ENCODE measurements at places on chromosomes 16 and 17.

DNA sequence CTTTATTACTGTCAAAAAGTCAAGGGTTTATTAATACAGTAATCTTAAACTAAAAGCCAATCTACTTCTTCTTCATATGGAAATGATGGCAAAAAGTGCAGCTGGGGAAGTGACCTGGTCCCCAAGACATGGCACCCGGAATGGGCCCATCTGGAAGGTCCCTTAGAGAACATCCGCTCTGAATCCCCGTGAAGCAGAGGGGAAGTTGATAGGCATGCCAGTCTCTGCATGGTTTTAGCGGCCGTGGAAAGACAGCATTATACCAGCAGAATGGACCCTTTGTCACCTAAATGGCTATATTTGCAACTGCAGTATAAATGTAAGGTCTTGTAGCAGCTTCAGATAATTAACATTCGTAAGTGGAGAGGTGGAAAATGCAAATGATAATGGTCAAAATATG is 32.4 kb downstream of the COTL1 start:
- DNase-seq = no peak

DNA sequence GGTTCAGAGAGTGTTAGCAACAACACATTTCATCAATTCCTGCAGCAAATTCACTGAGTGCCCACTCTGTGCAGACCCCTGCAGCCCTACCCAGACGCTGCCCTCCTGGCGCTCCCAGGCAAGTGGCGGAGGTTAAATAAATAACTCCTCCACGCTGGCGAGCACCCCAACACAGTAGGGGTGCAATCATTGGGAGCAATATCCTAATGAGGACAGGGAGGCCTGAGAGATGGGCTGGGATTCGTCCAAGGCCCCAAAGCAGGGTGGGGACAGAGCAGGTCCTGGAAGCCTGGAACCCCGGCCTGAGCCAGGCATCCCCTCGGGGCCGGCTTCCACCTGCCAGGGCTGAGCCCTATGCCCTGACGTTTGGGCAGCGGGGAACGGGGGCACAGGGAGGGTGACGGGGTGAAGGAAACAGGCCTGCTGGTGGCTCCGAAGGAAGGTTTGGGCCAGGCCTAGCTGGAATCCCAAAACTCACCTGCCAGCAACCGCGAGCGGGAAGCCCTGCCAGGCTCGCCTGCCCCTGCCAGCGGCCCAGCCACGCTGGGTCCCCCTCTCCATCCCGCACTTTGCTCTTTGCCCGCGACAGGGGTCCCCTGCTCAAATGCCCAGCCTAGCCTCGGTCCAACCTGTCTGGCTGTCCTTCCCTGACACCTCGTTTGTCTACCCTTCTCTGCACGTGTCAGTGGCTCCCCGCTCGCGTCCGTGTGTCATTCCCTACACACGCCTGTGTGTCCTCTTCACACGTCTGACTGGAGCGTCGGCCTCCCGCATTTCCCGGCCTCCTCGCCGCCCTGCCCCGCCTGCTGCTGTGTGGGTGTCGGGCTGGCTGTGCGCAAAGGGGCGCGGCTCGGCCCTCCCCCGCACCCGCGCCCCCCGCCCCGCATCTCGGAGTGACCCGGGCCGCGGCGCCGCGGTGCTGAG is 721 bp upstream of the BEAN1 start:
- no peak for DNase-seq

- DNase-seq = no peak
These were observed 21.6 kb upstream of the ARL4D start for GRCh38 chr17:43377056-43377810.

DNA sequence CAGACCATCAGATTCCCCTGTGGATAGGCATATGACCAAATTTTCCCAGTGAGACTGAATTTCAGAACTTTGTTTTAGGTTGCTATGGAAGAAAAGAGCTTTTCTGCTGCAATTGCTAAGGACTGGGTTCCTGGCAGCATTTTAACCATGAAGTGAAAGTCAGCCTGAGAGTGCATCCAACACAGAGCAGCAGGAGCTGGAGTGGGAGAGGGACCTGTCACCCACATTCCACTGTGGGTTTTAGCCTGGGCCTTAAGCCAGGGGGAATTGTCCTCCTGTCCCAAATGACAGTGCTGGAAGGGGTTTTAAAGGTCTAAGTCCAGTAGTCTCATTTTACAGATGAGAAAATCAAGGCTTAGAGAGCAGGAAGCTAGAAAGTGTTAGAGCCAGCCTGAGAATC is 203.5 kb upstream of the N4BP1 start:
- DNase-seq = no peak

GRCh38 chr16:87580855-87581261 is 21.4 kb upstream of the JPH3 start:
- peak; percentile 92 for DNase-seq

DNA sequence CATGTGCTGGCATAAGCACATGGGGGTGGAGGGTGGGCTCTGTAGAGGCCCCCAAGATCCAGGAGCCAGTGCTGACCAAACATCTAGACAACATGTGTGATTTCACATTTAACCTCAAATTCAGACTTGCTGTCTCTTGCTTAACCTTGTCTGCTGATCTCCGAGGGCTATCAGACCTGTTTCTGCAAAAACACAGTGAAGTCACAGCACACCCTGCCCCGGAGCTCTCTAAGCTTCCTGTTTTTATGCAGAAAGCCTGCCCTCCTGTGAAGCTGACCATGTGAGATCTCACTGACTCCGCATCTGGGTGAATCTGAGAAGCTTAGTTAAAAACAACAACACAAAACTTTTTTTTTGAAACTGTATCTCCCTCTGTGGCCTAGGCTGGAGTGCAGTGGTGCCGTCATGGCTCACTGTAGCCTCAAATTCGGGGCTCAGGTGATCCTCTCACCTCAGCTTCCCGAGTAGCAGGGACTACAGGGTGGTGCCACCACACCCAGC is 6.6 kb upstream of the DPEP2 start:
- peak; percentile 63 for DNase-seq

GRCh38 chr16:11639925-11640899 is 28.0 kb upstream of the SNN start:
- peak; percentile 95 for DNase-seq

DNA sequence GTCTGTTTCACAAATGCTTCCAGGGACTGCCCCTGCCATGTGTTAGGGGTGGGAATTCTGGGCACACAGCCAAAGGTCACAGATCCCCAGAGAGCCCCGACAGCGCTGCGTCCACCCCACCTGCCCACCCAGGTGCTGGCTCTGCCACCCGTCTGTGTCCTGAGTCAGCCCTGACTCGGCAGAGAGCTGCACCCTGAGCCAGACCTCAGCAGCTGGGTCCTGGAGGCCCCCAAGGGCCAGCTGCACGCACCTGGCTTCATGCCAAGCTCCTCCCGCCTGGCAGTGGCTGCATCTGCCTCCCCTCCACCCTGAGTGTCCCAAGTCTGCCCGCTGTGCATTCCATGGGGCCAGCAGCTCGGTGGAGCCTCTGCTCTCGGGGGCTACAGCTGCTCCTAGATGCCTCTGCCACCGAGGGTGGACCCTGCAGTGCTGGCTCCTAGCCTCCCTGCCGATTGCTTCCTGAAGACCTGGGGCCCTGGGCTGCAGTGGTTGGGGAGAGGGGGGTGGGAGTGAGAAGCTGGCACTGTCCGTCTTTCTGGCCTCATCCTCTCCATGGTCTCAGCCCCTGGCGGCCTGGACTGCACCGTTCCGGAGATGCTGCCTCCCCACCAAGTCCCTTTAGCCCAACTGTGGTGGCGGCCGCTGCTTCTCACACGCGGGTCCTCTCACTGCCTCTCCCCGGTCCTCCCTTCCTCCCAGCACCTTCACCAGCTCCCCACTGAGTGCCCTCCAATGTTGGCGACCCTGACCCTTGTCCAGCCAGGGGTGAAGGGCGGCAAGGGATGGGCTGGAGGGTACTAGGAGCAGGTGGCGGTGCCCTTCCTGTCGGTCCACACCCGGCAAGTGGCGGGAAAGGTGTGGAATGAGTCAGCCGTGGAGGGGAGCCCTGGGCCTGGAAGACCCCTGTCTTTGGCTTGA is 3.0 kb downstream of the SECTM1 start:
- DNase-seq = peak; percentile 43

DNA sequence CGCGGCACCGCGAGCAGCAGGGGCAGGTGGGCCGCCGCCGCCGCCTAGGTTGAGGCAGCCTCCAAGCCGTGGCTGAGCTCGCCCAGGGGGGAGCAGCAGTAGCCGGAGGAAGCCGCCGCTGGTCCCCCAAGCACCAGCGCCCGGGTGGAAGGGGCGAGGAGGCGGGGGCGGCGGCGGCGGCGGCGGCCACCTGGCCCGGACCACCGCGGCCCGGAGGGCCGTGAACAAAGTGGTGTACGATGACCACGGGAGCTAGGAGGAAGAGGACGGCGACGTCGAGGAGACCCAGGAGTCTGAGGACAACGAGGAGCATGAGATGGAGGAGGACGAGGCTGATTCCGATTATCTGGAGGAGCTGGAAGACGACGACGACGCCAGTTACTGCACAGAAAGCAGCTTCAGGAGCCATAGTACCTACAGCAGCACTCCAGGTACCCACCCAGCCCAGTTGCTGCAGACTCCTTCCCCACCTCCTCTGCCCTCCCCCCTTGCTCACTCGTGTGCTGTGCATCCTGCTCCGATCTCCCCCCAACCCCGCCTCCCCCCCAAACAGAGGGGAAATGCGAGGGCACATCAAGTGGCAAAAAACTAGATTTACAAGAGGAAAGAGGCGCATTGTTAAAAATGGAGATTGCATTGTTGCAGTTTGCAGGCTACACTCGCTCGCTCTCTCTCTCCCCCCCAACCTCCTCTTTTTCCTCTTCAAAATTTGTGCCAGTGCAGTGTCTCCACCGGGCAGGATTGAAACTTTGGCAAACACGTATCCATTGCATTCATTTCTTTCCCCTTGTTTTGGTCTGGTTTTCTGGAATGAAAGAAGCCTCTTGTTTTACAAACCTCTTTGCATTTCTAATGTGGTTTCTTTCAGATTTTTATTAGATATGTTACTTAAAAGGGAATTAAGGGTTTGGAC is 41.8 kb upstream of the AMZ2 start:
- DNase-seq = no peak

DNA sequence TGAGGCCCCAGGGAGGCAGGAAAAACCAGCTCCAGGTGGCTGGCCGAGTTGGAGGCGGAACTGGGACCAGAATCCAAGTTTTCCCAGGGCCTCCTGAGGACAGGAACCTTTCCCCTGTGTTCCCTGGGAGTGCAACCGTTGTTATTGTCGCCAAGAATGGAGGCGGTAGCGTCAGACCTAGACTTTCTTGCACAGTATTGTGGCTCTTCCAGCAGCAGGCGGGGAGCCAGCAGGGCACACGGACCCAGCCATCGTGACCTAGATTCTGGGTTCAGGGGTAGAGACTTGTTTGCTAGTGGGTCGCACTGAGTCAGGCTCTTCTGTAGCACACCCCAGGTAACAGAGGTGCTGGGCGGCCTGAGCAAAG is 667 bp upstream of the KIF19 start:
- no peak for DNase-seq

- DNase-seq = no peak
These were observed 16.0 kb upstream of the ZNHIT3 start for GRCh38 chr17:36470499-36470898.

DNA sequence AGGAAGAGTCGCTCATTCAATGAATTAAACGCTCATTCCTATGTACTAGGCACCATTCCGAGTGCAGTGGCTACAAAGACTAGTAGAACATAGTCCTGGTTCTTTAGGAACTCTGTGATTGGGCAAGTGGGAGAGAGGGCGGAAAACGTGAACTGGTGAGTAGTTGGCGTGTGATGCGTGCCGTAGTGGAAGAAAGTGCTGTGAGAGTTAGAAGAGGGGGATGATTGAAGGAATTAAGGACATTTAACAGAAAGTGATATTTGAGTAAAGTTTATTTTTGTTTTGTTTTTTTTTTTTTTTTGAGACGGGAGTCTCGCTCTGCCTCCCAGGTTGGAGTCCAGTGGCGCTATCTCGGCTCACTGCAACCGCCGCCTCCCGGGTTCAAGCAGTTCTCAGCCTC is 7.9 kb upstream of the SLFN14 start:
- peak; percentile 61 for DNase-seq

DNA sequence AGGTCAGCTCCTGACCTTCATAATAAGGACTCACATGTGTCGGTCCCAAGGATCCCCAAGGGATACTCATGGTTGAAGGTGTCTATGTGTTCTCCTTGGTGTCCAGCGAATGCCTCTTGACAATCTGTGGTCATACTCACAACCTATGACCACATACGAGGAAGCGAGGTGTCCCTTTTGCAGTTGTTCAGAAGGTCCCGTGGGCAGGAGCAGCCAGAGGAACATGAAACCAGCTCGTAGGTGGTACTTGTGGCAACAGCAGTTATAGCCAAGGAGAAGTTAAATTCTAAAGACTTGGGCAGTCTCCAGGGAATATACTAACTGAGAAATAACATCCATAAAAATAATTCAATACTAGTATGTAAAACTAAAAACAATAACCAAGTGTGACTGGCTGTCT is 685.3 kb downstream of the WWOX start:
- no peak for DNase-seq

DNA sequence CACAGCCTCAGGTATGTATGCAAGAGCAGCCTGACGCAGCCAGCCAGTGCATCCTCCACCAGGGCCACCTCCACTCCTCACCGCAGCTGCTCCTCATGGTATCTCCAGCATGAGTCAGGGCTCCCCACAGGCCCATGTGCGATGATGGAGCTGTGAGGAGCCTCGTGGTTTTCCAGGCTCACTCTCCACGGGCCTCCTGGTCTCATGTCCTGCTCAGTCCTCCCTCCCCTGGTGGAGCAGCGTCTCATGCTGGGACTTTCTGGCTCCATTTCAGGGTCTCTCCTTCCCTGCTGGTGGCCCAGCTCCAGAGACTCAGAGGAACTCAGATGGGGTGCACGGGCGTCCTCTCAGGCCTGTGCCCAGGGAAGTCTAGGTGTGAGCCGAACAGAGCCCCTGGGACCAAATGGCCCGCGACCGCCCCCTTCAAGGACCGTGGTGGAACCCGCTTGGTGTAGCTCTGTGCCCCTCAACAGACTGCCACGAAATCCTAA is 70.4 kb downstream of the METRNL start:
- DNase-seq = peak; percentile 53

DNA sequence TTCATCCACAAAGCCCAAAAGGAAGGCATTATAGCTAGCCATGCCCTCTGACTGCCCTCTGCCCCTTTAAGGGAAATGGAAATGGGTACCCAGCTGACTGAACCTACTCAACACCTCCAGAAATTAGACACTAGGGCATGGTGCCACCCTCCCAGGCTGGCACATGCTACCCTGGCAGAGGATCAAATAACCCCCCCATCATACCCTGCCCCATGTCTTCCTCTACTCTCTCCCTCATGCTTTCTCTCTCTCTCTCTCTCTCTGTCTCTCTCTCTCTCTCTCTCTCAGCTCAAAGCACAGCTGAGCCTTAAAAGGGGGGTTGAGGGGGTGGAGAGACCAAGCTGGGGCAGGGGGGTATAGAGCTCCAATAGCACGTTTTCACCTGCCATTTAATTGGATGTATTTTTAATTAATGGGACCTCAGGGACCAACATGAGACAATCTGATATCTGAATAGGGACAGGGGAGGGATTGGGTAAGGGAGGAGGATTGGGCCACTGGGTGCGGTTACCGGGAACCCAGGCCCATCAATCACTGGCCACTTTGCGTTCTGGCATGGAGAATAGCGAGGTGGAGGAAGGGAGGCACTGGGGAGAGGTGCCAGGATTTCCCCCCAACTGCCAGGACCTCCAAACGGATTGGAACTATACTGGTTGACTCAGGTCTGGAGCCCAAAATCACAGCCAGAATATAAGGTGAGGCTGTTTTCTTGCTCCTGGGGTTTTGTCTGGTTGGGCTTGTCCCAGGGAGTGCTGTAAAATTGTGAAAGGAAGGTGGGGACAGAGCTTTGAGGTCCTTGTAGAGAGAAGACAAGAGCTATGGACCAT is 57.8 kb downstream of the NEUROD2 start:
- DNase-seq = no peak

GRCh38 chr17:70920416-70920815 is 751.1 kb downstream of the KCNJ2 start:
- DNase-seq = no peak

Measured in amniotic epithelial cell (primary cell).